ENCODE measurements at places on chromosomes 11 and 22.

GRCh38 chr11:103729617-103730016 lies 306.8 kb upstream of the DDI1 start:
- no peak for DNase-seq

GRCh38 chr11:25981998-25982397 lies 349.9 kb upstream of the ANO3 start:
- peak; percentile 24 for DNase-seq

DNA sequence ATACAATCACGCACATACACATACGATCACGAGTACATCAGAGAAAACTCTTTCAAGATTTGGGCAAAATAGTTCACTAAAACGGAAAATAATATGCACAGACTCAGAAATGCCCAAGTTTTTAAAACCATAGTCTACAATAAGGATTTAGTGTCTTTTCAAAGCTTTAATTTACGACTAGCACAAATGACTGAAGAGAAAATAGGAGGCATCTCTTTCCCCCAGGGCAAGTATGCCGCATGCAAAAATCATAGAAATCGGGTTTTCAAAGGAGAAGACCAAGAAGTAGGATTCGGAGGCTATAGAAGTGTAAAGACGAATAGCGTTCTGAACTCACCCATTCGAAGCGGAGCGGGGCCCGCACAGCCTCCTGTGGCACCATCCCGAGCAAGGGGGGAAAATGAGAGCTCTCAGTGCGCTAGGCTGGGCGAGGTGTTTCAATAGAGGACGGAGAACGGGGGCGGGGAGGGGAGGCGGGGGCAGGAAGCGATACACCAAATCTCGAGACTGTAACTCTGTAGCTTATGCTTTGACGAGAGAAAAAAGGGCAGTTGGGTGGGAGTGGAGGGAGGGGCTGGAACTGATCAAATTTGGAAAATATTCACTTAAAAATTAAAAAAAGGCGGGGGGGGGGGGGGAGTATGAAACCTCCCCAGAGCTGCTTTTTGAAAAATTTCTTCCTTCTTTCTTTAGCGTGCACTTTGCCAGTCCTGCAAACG lies 15.8 kb downstream of the BLID start:
- DNase-seq: no peak

DNA sequence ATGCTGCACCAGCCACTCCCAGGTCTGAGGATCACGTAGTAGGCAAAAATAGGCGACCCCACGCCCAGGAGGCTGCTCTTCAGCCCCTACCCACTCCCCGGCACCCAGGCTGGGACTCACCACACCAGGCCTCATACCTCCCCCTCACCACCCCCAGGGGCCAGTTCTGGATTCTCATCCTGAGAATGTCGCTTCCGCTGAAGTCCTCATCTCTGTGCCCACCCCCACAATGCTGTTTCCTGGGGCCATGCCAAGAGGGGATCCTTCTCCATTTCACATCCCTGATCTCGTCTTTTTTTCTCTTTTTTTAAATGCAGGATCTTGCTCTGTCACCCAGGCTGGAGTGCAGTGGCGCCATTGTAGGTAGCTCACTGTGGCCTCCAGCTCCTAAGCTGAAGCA lies 1.7 kb upstream of the OSM start:
- no peak for DNase-seq

DNA sequence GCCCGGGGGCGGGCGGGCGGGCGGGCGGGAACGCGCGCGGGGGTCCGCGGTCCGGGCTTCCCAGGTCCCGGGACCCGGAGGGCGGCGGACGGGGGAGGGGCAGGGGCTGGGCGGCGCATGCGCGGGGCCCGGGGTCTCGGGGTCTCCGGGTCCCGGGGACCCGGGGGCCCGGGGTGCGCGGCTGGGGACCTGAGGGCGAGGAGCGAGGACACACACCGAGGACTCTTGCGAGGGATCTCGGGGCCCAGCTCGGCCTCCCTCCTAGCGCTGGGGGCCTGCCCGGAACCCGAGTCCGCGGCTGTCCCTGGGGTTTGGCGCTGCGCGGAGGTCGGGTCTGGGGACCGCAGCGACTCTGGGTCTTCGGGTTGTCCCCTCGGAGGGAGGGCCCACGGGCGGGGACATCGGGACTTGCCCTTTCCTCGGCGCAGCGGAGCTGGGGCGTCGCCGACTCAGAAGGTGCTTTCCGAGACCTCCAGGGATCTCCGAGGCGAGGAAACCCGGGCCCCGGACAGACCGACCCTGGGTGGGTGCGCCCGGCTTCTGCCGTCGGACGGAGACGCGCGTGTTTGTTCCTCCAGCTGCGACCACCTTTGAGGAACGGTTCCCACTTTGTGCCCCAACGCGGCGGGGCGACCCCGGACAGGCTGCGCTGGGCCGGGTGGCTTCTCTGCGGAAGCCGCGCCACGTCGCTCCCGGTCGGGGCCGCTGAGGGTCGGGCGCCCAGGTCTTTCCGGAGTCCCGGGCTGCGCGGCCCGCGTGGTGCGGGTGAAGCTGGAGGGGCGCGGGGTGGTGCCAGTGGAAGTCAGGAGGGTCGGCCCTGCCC lies 540 bp downstream of the PPARA start:
- DNase-seq: peak; percentile 56

DNA sequence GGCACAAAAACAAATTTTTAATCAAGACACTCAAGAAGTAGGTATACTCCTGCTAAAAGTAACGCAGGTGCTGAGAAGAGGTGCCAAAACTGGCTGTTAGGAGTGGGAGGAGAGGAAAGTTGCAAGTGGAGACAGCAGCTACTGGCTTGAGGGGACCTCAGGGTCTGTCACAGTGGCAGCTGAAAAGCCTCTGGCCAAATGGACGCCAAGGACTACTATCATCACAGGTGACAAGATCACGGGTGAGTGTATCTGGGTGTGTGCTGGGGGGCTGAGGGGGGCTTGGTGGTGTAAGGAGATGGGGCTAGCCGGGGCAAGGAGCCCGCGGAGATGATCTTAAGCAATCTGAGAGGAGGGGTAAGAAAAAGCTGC lies 687 bp downstream of the ZNF202 start:
- DNase-seq: no peak

DNA sequence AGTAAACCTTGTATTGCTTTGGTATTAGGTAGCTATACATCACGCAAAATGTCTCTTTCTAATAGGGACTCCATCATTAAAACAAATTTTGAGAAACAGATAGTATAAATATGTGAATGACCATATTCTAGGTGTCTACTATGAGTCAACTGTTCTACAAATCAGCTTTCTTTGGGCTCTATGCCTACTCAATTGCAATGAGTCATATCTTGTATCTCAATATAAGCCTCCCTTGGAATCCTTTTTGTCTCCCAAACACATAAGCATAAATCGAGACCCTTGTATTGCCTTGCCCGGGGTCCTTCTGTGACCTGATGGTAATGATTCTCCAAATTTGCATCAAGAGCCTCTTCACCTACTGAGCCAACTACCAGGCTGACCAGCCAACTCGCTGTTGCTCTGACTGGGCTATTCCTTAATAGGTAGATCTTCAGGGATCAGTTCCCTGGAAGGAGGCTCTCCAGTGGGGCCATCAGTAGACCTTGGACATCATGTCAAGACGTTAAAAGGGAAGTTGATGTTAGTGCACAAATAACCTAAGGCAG lies 22.2 kb downstream of the BLID start:
- no peak for DNase-seq

GRCh38 chr11:16239141-16240105 lies 116.9 kb downstream of the SOX6 start:
- DNase-seq: no peak

GRCh38 chr22:40238425-40239344 lies 61.0 kb downstream of the TNRC6B start:
- no peak for DNase-seq

DNA sequence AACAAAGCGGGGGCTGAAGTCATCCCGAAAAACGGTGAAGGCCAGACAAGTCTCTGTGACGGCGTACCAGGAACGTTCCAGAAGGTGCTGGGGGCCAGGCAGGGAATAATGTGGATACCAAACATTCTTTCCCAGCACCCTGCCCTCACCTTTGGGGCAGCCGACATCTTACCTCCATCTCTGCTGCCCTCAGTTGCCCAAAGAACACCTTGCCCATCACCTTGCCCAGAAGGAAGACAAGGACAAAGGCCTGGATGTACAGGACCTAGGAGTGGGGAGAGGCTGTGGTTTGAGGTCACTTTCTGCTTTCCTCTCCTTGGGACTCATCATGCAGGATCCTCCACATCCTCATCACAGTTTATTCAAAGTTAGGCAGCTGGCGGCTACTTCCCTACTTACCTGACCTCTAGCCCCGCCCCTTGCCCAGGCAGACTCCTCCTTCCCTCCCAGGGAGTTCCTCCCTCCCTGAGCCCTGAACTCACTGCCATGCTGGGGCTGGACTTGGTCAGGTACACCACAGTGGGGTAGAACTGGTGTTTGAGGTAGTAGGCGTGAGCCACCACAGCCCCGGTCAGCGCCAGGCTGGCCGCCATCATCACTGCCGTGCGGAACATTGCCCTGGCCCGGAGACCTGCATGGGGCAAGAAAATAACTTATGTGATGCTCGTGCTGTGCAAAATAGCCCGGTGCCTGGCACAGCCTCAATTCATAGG lies 1.2 kb downstream of the SYVN1 start:
- peak; percentile 84 for DNase-seq

DNA sequence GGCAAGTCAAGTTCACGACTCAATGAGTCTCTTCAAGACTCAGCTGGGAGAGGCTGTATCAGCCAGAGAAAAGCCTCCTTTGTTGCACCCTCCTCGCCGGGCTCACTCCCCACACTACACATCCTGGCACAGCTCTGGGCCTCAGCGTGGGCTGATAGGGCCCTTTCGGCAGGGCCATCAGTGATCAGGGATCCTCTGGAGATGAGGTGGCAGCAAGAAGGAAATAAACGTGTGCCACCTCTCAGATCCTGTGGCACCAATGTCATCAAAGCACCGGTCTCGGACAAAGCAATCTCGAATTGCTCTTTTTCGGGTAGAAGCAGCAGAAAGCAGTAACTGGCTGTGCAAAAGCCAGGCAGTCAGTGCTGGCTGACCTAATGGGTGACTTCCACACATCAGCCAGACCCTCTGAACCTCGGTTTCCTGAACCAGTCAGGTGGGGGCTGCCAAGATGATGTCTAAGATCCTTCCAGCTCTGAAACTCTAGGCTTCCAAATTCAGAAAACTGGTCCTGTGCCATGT lies 2.1 kb downstream of the EHD1 start:
- no peak for DNase-seq

Data from germinal center (tissue), 1 donor.